ENCODE measurements at places on chromosomes 6 and 20. TPM values are rescaled to one million over a fixed set of nuclear protein-coding genes. Genes with fewer than 3 reads are reported as not detected.

The HLA-DRA gene
- total RNA-seq, result not detected

The SSR1 gene
- 79.2 TPM for total RNA-seq

The SPAG4 gene
- total RNA-seq, result 3.0 TPM

The PRPF6 gene
- total RNA-seq, result 57.1 TPM

The AIF1 gene
- not detected for total RNA-seq

The CAPN11 gene
- not detected for total RNA-seq

The ECT2L gene
- total RNA-seq, result not detected

The FYN gene
- 4.2 TPM for total RNA-seq

The DEFB124 gene
- not detected for total RNA-seq

The BMP5 gene
- 0.07 TPM for total RNA-seq

The HLA-DPA1 gene
- not detected for total RNA-seq

The FAM120B gene
- total RNA-seq, result 9.9 TPM

The BLCAP gene
- total RNA-seq, result 45.1 TPM

The PKIB gene
- 0.66 TPM for total RNA-seq

The ZNF322 gene
- 5.3 TPM for total RNA-seq

The UFL1 gene
- 8.2 TPM for total RNA-seq

The ATP9A gene
- total RNA-seq, result 13.0 TPM

The ATP6V1G2 gene
- total RNA-seq, result 0.62 TPM

The BPIFB1 gene
- 0.14 TPM for total RNA-seq

The CDH4 gene
- 6.0 TPM for total RNA-seq

The TMC2 gene
- not detected for total RNA-seq

The RSPO3 gene
- total RNA-seq, result 122 TPM

The SPO11 gene
- not detected for total RNA-seq

The ELOVL5 gene
- total RNA-seq, result 71.9 TPM

The SCGN gene
- total RNA-seq, result not detected

The PLCB1 gene
- total RNA-seq, result 1.0 TPM

The SLC17A9 gene
- total RNA-seq, result 0.08 TPM

The GNAS-AS1 gene
- total RNA-seq, result not detected

The RIPOR3 gene
- total RNA-seq, result 0.09 TPM

The SULF2 gene
- 22.7 TPM for total RNA-seq

The SLC26A8 gene
- not detected for total RNA-seq

The XKR7 gene
- total RNA-seq, result not detected

The PLG gene
- not detected for total RNA-seq

The PRDM13 gene
- 1.1 TPM for total RNA-seq

The EYS gene
- total RNA-seq, result not detected

The TFAP2D gene
- total RNA-seq, result not detected

Measured in A549 treated with CpdA at 1 μM for 4 hours (cell line).